ENCODE measurements at places on chromosomes 12 and 14. TPM values are rescaled to one million over a fixed set of nuclear protein-coding genes. Genes with fewer than 3 reads are reported as not detected.

CLEC2A gene
- total RNA-seq = not detected

WSB2 gene
- total RNA-seq = 111 TPM

PPP1R36 gene
- total RNA-seq = 0.22 TPM

DPPA3 gene
- total RNA-seq = not detected

MIP gene
- not detected for total RNA-seq

DNA sequence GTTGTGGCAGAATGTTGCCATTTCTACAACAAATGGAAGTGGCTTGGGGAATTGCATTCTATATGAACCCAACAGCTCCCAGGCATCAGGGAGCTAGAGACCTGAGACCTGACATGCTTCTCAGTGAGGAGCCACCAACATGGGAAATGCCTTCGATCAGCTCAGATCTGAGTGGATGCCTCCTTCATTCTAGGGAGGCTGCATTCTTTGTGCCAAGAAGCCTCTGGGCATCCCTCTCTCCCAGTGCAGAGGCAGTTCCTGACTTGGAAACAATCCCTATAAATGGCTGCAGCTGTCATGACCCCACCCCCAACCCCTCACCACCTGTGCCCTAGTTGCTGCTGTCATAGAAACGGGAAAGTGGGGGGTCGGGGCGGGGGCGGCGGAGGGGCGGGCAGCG lies 196.3 kb downstream of the PPM1H start:
- no peak for DNase-seq

- no peak for DNase-seq
Measured at GRCh38 chr14:79515158-79515557, 696.1 kb downstream of the DIO2 start.

- no peak for DNase-seq
Measured at GRCh38 chr12:131863711-131864396, 30.6 kb upstream of the ULK1 start.

GRCh38 chr14:99237288-99237687 lies 34.7 kb downstream of the BCL11B start:
- DNase-seq = no peak

- no peak for DNase-seq
Measured at GRCh38 chr12:32508626-32509025, 109.3 kb downstream of the FGD4 start.

DNA sequence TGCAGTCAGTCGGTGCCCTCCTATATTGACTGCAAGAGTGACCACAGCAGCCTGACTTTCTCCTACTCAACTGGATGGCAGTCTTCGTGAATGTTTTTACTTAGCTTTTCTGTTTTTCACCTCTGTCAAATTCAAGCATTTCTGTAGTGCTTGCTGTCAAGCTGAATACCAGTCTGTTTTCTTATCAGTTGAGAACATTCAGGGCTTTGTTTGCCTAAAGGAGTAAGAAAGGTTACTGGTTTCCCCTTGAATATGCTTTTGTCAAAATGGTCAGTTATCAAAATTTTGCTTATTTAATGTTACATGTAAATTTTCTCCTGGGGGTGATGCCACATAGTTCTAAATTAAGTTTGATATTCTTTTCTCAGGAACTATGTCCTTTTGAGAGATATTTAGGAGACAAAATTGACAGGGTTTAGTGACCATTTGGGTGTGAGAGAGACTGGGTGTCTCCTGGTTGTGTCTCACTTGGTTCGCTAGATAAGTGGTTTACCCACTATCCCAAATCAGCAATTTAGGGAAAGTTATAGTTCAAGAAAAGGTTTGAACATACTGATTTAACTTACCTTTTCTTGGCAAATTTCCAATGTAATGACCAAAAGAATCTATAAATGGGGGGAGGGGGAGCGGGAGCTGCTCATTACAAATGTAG lies 366.3 kb downstream of the TMTC2 start:
- no peak for DNase-seq

DNA sequence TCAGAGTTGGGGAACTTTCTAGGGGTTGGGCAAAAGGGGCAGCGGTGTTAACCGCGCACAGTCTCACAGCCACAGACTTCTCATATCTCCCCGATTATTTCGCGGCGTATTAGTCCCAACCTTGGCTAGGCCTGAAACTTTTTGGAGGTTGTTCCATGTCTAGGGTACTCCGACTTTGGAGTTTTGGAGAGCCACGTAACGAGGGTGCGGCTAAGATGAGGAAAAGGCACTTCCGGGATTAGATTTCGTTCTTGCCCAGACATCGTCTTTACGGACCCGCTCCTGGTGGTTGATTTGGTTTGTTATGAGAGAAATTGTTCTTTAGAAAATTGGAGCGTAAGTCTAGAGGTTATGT lies 513 bp downstream of the CCNK start:
- no peak for DNase-seq

GRCh38 chr14:76710056-76711010 lies 50.9 kb upstream of the VASH1 start:
- DNase-seq = peak; percentile 51

DNA sequence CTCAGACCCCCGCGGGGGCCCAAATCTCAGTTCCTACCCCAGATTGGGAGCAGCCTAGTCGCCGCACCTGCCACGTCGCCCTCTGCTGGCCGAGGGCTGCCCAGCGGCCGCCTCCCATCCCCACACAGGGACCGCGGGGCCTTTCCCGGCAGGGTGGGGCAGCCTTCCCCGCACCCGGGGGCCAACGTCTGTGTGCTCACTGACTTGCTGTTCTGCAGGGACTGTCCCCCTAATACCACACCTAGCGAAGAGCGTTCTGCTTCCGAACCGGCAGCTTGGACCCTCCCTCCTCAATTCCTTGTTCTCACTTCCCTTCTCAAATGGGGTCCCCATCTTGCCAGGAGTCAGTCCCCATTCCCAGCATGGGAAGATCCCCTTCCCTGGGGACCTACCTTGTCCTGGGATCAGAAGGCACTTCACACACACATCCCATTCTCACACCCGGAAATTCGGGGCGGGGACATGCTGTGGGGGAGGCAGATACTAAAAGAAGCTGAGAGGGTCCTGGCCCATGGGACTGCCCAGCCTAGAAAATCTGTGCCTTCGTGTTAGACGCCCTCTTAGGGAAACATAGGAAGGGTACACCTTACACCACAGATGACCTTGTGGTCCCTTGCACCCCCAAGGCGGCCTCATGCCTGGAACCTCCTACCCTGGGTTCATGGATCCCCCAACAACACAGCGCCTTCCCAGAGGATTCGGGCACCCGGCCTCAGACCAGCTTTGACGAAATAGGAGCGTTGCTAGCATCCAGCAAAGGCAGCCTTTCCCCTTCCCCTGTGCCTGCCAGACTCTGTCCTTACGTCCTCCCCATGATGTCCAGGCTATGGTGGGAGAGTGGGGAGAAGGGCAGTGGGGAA lies 16.4 kb downstream of the ACVRL1 start:
- DNase-seq = peak; percentile 7

DNA sequence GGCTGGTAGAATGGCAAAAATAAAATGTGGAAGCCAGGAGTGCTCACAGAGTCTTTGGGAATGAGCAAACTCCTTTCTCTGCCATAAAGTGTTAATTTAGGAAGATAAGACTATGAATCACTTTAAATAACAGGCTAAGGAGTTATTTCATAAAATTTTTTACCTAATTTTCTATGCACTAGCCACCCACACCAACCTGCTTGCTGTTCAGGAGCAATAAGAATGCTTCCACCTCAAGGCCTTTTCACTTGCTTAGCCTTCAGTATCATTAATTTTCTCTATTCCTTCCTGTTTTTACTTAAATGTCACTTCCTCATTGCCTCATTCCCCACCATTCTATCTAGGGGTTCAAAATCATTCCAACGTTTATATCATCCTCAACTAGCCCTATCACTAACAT lies 326.8 kb downstream of the CCER1 start:
- DNase-seq = no peak

DNA sequence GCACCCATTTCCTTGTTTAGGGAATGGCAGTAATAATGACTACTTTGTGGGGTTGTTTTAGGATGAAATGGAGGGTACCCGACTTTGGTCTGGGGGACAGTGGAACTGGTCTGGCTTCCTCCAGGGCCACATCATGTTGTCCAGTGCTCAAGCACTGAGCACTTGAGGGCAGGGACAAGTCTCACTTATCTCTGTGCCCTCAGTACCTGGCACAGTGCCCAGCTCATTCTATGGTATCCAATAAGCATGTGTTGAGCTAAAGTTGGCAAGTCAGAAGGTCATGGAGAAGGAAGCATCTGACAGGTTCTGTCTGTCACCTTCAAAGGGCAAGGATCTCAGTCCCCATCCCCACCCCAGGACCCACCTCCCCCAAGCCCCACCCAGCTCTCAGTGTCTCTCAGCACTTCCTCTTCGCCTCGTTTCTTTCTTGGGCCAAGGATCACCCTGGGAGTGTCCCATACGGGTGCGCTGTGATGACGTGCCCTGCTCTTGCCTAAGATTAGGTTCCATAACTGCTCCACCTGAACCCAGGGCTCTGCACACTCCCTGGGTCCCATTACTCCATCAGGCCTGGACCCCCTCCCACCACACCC lies 24.3 kb upstream of the TMEM106C start:
- no peak for DNase-seq

- no peak for DNase-seq
Measured at GRCh38 chr14:77120771-77121743, 20.5 kb downstream of the ZDHHC22 start.

GRCh38 chr14:103932791-103933490 lies 4.7 kb downstream of the TDRD9 start:
- DNase-seq = no peak

GRCh38 chr12:51082561-51083125 lies 753 bp downstream of the CSRNP2 start:
- DNase-seq = peak; percentile 8

- no peak for DNase-seq
Measured at GRCh38 chr12:43316520-43316919, 235.5 kb downstream of the ADAMTS20 start.

DNA sequence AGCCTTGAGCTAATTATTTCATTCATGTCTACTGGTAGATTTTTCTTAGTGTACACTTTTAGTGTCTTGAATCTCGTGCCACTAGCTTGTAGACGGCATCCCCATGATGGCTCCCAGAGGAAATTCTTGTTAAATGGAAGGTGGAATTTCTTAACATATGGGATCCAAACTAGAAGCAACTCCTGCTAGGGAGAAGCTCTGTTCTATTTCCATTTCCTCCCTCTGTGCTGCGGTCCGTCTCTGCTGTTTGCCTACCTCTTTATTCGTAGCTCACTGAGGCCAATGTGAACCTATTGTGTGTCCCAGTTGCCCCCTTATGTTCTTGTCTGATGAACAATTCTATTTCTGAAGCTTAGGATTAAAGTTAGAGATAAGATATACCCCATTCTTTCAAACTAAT lies 588 bp downstream of the PIK3C2G start:
- no peak for DNase-seq

DNA sequence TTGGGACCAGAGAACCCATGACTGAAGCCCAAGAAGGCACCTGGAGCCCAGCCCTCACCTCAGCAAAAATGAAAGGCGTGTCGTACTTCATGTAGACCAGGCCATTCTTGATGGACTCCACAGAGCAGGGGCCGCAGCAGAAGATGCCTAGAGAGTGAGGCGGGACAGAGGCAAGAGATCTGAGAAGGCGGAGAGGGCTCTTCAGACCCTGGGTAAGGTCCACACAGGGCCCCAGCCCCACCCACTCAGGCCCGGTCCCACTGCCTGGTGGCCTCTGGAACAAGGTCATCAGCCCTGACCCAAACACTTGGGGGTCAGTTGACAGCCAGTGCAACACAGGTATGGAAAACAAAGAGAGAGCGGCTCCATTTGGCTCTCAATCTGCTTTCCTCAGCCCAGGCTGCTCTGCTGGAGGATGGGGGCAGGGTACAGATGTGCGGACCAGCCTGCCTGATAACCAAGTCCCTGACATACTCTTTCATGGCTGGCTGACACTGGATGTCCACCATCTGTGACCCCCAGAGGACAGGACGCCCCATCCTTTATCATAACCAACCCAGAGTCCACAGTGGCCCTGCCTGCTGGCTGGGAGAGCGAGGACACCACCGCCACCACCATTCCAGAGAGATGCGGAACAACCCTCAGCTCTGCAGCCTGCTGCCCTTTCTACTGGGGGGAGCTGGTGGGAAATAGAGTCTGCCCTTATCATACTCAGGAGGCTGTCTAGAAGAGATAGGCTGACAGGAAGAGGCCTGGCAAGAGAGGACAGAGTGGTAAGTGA lies 6.9 kb downstream of the TGM1 start:
- no peak for DNase-seq
